Uterus (tissue), 4 donors: ENCODE measurements at places on chromosomes 1 and 21. TPM values are rescaled to one million over a fixed set of nuclear protein-coding genes. Genes with fewer than 3 reads are reported as not detected.

RNF186 gene
- not detected for total RNA-seq

DNA sequence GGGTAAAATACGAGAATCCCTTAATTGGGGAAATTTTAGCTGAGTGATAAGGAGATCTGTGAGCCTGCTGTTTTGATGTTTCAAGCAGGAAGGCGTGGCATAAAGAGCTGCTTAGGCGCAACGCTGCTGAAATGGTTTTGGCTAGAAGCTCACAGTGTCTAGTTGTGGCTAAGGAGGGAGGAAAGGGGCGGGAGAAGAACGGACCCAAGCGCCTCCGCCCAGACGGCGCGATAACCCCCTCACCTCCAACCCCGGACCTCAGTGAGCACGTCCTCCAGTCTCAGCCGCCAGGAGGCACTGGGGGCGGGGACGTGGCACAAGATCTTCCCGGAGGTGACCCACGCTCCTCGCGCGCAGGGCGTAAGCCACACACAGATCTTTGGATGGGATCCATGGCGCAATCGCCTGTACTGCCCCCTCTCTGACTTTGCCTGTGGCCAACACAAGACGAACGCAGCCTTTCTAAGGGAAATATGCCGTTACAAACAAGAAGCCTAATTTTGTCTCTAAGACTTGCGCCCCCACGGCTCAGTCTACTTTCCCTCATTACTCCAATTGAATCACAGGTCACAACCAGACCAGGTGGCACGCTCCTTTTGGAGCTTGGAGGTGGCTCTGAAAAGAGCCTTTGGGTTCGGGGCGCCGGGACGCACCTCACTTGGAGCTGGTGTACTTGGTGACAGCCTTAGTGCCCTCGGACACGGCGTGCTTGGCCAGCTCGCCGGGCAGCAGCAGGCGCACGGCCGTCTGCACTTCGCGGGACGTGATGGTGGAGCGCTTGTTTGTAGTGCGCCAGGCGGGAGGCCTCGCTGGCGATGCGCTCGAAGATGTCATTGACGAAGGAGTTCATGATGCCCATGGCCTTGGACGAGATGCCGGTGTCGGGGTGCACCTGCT, 23.4 kb upstream of the RNF187 start:
- no peaks in the 10 kb centered on the region for H3K4me1 ChIP-seq
- DNase-seq, result no peak
- peaks cover 50% of the 10 kb centered on the region for H3K27me3 ChIP-seq
- no peak overlapping the region for H3K4me3 ChIP-seq
- no peak overlapping the region for H3K27ac ChIP-seq

GRCh38 chr1:169119405-169119804, 12.9 kb downstream of the ATP1B1 start:
- H3K27me3 ChIP-seq, result no peaks in the 10 kb centered on the region
- peak overlapping the region; percentile 32 for H3K27ac ChIP-seq
- H3K36me3 ChIP-seq, result no peaks in the 10 kb centered on the region
- no peaks in the 10 kb centered on the region for H3K4me1 ChIP-seq
- no peak overlapping the region for H3K4me3 ChIP-seq

DNA sequence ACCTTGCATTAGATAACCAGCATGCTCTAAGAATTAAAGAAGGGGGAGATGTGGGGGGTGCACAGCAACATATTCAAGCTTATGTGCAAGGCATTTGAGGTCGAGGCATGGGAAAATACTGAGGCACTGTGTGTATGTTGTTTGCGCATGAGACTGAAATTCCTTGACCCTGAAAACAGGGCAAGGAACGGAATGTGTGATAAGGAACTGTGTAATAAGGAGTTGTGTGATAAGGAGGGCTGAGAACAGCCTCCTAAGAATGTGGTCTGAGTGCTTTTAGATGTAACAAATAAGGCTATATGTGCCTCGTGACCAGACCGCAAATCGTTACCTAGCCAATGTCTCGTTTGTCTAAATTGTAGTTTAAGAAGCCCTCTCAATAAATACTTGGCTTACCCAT, 26.5 kb upstream of the ITLN1 start:
- H3K27ac ChIP-seq, result no peak overlapping the region
- DNase-seq, result no peak
- no peaks in the 10 kb centered on the region for H3K27me3 ChIP-seq
- no peak overlapping the region for H3K4me3 ChIP-seq

GRCh38 chr21:15638856-15639549, 90.8 kb upstream of the USP25 start:
- H3K27me3 ChIP-seq, result no peaks in the 10 kb centered on the region
- H3K36me3 ChIP-seq, result no peaks in the 10 kb centered on the region
- no peak overlapping the region for H3K4me3 ChIP-seq
- DNase-seq, result peak; percentile 40
- H3K4me1 ChIP-seq, result no peaks in the 10 kb centered on the region
- peak overlapping the region; percentile 67 for H3K27ac ChIP-seq

- no peaks in the 10 kb centered on the region for H3K36me3 ChIP-seq
- H3K4me1 ChIP-seq, result no peaks in the 10 kb centered on the region
- H3K27ac ChIP-seq, result no peak overlapping the region
- H3K4me3 ChIP-seq, result no peak overlapping the region
- no peaks in the 10 kb centered on the region for H3K27me3 ChIP-seq
Observed at GRCh38 chr1:97050506-97050905, 328.9 kb downstream of the PTBP2 start.

DNA sequence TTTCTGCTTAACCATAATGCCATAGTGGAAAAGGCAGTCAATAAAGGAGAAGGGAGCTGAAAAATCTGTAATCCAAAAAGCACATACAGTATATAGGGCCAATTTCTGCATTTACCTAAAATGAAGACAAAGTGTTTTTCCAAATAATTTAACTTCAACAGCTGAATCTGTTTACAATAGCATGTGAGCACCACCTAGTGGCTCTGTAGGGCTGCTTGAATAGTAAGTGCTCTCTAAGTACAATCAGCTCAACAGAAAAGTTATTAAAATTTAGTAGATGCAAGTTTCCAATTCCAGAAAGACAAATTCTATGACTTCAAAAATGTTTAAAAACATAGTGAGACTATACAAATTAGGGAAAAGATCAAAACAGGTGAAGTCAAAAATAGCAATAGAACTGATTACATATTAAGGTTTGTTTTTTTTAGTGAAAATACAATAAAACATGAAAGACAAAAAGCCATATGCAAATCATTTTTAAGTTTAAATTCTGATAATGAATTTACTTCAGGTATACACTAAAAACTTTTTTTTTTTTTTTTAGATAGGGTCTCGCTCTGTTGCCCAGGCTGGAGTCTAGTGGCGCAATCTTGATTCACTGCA, 220.0 kb downstream of the SETD4 start:
- H3K27ac ChIP-seq, result no peak overlapping the region
- DNase-seq, result peak; percentile 26
- H3K36me3 ChIP-seq, result no peaks in the 10 kb centered on the region

DNA sequence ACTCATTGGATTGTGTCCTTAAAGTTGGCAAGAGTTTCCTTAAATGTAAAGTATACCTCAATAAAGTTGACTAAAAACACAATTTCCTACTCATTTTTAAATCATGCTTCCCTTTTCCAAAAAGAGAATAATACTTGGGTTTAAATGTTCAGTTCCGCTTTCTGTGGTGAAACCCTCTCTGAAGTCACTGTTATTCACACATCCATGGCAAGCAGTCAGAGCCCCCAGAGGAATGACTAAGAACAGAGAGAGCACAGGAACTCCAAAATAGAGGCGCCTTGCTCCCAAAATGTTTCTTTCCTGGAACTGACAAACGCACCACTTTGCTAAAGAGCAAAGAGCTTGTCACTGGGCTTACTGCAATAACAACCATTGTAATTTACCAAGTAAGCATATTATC, 142.5 kb downstream of the TIAM1 start:
- no peak overlapping the region for H3K4me3 ChIP-seq
- no peaks in the 10 kb centered on the region for H3K4me1 ChIP-seq
- DNase-seq, result no peak
- no peaks in the 10 kb centered on the region for H3K27me3 ChIP-seq
- H3K36me3 ChIP-seq, result no peaks in the 10 kb centered on the region

DNA sequence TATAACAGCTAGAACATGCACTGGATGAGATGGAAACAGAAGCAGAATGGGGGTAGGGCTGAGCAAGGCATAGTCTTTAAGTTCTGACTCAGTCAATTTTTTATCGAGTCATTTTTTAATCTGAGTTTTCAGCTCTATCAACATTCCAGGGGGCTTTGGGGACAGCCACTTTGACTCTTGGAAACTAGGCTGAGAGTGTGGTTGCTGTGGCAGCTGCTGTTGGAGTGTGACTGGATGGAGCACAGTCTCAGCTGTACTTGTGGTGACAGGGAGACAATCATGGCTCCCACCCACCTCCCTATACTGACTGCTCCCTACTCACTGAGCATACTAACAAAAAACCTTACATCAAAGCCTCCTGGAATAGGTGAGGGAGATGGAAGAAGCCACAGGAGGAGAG, 25.0 kb downstream of the GJA5 start:
- no peaks in the 10 kb centered on the region for H3K4me1 ChIP-seq
- no peak overlapping the region for H3K27ac ChIP-seq
- H3K27me3 ChIP-seq, result no peaks in the 10 kb centered on the region
- no peaks in the 10 kb centered on the region for H3K36me3 ChIP-seq

DNA sequence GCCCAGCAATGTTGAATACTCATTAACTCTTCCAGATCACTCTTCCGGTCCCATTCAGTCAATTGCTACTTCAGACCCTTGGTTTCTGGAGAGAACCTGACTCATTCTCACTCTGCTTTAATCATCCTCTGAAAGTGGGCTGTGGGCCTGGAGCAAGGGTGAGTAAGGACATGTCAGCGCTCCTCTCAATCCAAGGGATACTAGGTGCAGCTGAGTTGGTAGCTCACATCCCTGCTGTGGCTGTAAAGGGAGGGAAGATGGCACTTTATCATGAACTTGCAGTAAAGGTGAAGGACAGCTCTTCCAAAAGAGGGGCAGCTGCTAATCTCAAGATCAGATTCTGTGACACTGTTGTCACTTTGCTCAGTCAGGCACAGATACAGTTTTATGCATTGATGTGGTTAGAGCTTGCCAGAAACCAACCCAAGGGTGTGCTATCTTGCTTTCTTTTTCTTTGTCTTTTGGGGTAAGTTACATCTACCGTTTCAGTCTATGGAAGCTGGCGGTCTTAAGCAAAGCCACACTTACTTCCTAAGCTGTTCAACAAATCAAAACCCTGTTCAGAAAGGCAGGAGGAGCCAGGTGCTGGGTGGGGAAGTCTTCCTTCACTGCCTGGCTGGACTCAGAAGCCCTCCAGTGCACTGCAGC, 26.5 kb upstream of the NTPCR start:
- H3K27me3 ChIP-seq, result no peaks in the 10 kb centered on the region
- no peaks in the 10 kb centered on the region for H3K4me1 ChIP-seq
- H3K27ac ChIP-seq, result no peak overlapping the region
- DNase-seq, result no peak
- no peak overlapping the region for H3K4me3 ChIP-seq

DNA sequence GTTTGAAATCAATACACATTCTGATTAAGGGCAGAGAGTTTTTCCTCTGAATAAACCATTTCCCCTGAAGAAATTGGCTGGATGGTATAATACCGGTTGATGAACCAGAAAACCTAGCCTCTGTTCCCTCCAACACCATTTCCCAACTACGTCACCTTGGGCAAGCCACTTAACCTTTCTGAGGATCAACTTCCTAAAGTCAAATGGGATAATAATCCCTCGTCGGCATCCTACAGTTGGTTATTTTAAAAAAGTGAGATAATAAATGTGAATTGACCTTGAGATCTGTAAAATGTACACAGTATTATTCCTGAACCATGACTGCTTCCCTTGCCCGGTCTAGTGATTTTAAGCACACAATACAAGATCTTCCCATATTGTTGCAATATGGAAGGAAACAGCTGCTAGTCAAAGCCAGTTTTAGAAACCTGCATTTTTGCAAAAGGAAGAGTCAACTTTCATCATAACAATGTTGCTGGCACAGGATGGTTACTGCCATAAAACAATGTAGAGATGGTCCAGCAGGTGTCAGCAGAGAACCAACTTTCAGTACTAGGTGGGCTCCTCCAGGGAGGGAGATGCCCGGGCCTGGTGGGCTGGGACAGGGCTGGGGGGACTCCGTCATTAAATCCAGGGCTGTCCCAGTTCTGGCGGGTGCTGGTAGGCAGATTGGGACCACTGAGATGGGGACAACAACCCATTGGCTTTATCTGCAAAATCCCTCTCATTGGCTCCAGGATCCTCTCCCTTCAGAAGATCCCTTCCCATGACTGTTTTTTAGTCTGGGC, 5.2 kb upstream of the HLX start:
- no peaks in the 10 kb centered on the region for H3K36me3 ChIP-seq
- no peak overlapping the region for H3K4me3 ChIP-seq
- peaks cover 6% of the 10 kb centered on the region for H3K27me3 ChIP-seq
- H3K27ac ChIP-seq, result peak overlapping the region; percentile 11

GRCh38 chr1:7281821-7282220, 489.3 kb upstream of the VAMP3 start:
- H3K4me1 ChIP-seq, result no peaks in the 10 kb centered on the region
- H3K4me3 ChIP-seq, result no peak overlapping the region
- H3K36me3 ChIP-seq, result no peaks in the 10 kb centered on the region
- DNase-seq, result no peak

- no peak overlapping the region for H3K4me3 ChIP-seq
- no peak for DNase-seq
- H3K27ac ChIP-seq, result no peak overlapping the region
- no peaks in the 10 kb centered on the region for H3K27me3 ChIP-seq
- H3K36me3 ChIP-seq, result no peaks in the 10 kb centered on the region
- no peaks in the 10 kb centered on the region for H3K4me1 ChIP-seq
Observed at GRCh38 chr1:3418600-3418999, 35.9 kb upstream of the ARHGEF16 start.

GRCh38 chr1:94806441-94806871, 13.7 kb upstream of the SLC44A3 start:
- H3K4me1 ChIP-seq, result no peaks in the 10 kb centered on the region
- no peak for DNase-seq
- no peaks in the 10 kb centered on the region for H3K36me3 ChIP-seq
- H3K4me3 ChIP-seq, result no peak overlapping the region
- H3K27me3 ChIP-seq, result no peaks in the 10 kb centered on the region

- no peaks in the 10 kb centered on the region for H3K36me3 ChIP-seq
- no peak overlapping the region for H3K4me3 ChIP-seq
- DNase-seq, result no peak
- no peaks in the 10 kb centered on the region for H3K4me1 ChIP-seq
- no peak overlapping the region for H3K27ac ChIP-seq
Observed at GRCh38 chr1:180854001-180854400, 58.7 kb upstream of the KIAA1614 start.

DNA sequence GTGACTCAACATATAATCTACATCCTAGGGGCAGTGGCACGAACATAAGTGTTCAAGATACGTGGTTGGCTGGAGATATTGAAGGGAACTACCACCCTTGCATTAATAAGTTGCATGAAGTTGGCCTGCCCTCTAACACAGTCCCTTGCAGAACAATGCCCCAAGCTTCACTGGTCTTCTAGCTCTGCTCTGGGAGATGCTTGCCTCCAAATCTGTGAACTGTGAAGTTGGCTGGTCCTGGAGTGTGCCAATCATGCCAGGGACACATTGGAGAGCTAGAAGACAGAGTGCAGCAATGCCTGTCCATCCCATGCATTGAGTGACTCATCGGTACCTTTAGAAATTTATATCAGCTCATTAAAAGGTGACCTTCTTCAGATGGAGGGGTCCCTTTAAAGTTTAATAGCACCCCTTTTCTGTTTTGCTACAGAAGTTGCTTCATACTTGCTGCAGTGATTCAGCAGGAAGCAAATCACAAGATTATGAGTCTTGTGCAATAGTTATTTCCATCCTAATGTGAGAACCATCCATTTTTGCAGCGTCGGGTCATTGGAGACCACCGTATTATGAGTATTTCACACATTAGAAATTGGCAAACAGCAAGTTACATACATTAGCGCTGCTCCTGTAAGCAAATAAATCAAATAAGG, 55.2 kb upstream of the KAZN start:
- H3K4me3 ChIP-seq, result no peak overlapping the region
- DNase-seq, result no peak
- H3K36me3 ChIP-seq, result no peaks in the 10 kb centered on the region
- H3K27me3 ChIP-seq, result no peaks in the 10 kb centered on the region
- H3K4me1 ChIP-seq, result no peaks in the 10 kb centered on the region
- H3K27ac ChIP-seq, result no peak overlapping the region
